Muscle of back (tissue), 13 donors: ENCODE measurements at places on chromosomes 13 and 19. TPM values are rescaled to one million over a fixed set of nuclear protein-coding genes. Genes with fewer than 3 reads are reported as not detected.

DNA sequence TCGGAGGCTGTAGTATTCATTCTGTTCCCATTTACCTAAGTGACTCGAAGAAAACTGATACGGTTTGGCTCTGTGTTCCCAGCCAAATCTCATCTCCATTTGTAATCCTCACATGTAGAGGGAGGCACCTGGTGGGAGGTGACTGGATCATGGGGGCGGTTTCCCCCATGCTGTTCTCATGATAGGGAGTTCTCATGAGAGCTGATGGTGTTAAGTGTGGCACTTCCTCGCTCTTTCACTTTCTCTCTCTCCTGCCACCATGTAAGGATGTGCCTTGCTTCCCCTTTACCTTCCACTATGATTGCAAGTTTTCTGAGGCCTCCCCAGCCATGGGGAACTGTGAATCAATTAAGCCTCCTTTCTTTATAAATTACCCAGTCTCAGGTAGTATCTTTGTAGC is 23.5 kb downstream of the SLAIN1 start:
- DNase-seq: no peak

- DNase-seq: peak; percentile 23
These were observed 432.6 kb downstream of the ZNF536 start for GRCh38 chr19:30804751-30805150.

DNA sequence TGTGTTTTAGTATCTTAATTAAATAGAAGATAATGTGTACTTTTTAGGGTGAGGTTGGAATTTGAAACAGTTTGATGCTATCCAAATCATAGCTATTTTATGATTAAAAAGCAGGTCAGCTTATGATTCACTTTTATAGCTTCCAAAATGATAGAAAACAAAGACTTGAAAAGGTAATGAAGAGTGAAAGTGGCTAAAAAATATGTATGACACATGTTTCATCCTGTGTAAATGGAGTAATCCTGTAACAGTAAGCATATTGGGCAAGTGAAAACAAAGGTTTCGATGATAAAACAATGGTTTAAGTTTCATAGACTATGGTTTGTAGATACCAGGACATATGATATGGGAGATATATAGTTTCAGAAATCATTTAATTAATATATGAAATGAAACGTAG is 456.2 kb downstream of the PCDH20 start:
- no peak for DNase-seq

- DNase-seq: no peak
These were observed 137.7 kb downstream of the SOX1 start for GRCh38 chr13:112204346-112205327.

GRCh38 chr19:14004619-14005348 is 1.3 kb downstream of the RFX1 start:
- peak; percentile 66 for DNase-seq

- peak; percentile 6 for DNase-seq
These were observed 83.3 kb downstream of the KLF5 start for GRCh38 chr13:73142071-73142470.

DNA sequence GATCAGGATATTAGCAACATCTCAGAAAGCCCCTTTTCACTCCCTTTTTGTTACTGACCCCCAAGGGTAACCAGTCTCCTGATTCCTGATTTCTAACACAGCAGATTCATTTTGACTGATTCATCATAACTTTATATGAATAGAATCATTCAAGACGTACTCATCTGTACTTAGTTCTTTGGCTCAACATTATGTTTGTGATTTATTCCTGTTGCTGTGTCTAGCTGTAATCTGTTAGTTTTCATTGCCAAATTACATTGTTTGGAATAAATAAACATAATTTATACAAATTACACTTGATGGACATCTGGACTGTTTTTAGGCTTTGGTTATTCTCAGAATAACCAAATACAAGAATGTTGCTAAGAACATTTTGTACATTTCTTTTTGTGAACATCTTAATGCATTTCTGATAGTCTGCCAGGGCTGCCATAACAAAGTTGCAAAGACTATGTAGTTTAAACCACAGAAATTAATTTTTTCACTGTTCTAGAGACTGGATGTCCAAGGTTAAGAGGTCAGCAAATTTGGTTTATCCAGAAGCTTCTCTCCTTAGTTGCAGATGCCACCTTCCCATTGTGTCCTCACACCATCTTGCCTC is 62.8 kb upstream of the EDNRB start:
- DNase-seq: no peak

GRCh38 chr19:6527893-6528543 is 2.8 kb upstream of the TNFSF9 start:
- no peak for DNase-seq

GRCh38 chr13:99056381-99057014 is 78.6 kb upstream of the DOCK9 start:
- no peak for DNase-seq

DNA sequence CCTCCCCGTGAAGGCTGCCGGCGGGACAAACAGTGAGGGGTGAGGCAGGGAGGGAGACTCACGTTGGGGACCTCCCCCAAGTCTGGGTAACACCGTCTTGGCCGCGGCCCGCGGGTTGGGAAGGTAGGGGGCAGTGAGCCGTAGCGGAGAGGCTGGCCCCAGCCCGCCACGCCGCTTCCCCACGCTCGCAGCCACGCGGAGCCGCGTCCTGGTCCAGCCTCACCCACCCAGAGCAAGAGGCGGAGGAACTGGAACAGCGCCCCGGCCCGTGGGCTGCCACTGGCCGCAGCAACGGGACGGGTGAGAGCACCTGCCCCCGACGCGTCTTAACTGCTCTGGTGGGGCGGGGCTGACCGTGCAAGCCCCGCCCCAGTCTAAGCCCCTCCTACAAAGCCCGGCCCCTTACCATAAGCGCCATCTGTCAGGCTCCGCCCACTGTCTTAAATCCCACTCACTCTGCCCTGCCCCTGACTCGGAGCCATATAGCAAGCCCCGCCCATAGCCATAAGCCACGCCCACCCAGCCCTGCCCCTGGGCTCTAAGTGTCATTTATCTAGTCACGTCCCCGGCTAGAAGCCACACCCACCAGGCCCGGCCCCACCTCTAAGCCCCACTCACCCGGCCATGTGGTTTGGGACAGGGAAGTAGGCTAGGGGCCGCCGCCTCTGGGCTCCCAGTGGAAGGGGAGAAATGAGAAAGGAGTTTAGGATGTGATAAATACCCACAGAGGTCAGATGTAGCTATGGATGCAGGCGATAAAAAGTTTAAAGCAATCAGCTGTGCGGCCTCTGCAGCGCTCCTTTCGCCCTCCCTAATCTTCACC is 2.1 kb upstream of the CCL25 start:
- peak; percentile 89 for DNase-seq

- DNase-seq: peak; percentile 29
These were observed 421.7 kb upstream of the GPC6 start for GRCh38 chr13:92804926-92805325.

- no peak for DNase-seq
These were observed 11.1 kb downstream of the TTYH1 start for GRCh38 chr19:54426291-54426931.

GRCh38 chr19:48836089-48837017 is at the start of gene HSD17B14:
Gene HSD17B14 (minus strand): TSS chr19:48836491. CDS start chr19:48836411, 80 bp downstream.
- peak; percentile 58 for DNase-seq

GRCh38 chr13:43203781-43204180 is 180.4 kb downstream of the DNAJC15 start:
- DNase-seq: no peak

GRCh38 chr19:2528675-2529101 is 52.8 kb downstream of the GADD45B start:
- no peak for DNase-seq

GRCh38 chr19:3914199-3914598 is 18.7 kb upstream of the NMRK2 start:
- DNase-seq: no peak

DNA sequence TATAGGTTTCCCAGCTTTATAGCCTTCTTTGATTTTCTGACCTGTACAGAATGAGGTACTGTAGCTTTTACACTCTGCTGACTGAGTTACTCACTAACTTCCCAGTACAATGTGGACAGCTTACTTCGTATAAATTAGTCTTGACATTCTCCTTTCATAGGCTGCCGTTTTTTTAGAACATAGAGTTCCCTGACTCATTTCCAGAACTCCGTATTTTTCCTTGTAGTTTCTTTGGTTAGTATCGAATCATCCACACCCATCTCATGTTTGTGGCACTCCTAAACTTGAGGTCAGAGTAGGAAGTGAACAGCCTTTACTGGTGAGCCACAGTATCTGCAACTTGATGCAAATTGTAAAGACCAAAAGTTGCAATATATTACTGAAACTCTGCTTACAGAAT is 303.9 kb downstream of the SLITRK5 start:
- no peak for DNase-seq

DNA sequence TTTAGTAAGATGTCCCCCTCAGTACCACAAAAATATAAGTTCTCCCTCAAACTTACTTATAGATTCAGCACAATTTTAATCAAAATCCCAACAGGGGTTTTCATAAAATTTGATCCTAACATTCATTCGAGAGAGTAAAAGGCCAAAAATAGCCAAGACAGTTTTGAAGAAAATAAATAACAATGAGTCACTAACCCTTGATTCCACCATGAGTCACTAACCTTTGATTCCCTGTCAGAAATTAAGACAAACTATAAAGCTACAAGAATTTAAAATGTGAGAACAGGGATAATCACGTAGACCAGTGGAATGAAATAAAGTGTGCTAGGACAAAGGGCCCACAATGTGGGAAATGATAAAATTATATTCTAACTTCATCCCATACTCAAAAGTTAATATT is 320.3 kb downstream of the SUCLA2 start:
- no peak for DNase-seq

DNA sequence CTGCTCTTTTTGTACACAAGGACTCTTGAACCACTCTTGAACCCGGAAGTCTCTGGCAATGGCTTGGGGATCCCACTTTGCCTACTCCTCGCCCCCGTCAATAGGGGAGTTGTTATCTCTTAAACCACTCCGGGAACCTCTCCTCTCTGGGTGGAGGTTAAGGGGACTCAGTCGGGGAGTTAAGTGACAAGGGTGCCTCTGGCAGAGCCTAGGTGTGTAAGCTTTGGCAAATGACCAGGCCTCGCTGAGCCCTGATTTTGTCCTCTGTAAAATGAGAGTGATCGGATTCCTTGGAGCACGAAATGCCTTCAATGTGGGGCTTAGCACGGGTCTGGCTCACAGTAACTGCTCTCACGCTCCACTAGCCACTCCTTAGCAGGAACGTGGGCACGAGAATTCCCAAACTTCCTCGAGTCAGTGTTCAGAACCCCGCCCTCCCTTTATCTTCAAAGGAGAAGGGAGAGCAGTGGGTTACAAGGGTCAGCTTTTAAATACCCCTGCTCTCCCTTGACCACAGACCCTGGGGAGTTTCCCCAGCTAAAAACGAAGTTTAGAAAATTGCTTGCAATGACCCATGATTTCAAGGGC is 193.3 kb downstream of the KATNAL1 start:
- DNase-seq: peak; percentile 20

DNA sequence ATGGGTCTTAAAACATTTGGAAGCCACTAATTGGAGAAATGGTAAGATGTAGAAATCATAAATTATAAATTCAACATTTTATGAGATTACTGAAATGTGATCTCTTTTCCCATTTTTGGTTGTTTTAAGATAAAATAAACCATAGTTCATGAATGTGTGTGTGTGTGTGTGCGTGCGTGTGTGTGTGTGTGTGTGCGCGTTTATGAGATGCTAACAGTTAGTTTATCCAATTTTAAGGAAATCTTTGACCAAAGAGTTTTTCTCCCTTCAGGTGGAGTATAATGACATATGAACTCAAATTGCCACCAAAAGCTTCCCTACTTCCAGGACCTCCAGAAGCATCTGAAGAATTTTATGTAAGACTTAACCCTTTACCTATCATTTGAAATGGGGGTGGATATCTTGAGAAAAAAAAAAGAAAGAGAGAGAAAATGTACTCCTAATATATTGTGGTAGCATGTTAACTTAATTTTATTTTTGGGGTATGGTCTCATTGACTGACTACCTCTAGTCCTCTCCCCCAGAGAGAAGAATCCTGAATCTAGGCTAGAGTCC is 98.1 kb upstream of the AKAP11 start:
- no peak for DNase-seq

DNA sequence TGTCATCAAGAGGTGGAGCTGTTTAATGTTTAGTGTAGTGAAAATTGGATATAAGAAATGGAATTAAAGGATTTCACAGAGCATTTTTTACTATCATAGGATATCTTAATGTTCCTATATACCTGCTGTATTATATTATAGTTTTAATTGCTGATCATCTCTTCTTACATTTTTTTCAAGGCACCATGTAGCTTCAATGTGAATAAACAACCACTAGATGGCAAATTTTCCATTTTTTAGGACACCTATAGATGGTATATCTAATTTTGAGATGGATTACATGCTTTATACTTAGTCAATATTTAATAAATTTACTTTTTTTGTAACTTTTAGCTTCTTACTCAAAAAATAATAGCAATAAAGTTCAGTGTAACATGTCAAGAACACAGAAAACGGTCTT is 9.0 kb upstream of the ATXN8OS start:
- no peak for DNase-seq

GRCh38 chr19:1618157-1619093 is 13.2 kb upstream of the UQCR11 start:
- DNase-seq: no peak

DNA sequence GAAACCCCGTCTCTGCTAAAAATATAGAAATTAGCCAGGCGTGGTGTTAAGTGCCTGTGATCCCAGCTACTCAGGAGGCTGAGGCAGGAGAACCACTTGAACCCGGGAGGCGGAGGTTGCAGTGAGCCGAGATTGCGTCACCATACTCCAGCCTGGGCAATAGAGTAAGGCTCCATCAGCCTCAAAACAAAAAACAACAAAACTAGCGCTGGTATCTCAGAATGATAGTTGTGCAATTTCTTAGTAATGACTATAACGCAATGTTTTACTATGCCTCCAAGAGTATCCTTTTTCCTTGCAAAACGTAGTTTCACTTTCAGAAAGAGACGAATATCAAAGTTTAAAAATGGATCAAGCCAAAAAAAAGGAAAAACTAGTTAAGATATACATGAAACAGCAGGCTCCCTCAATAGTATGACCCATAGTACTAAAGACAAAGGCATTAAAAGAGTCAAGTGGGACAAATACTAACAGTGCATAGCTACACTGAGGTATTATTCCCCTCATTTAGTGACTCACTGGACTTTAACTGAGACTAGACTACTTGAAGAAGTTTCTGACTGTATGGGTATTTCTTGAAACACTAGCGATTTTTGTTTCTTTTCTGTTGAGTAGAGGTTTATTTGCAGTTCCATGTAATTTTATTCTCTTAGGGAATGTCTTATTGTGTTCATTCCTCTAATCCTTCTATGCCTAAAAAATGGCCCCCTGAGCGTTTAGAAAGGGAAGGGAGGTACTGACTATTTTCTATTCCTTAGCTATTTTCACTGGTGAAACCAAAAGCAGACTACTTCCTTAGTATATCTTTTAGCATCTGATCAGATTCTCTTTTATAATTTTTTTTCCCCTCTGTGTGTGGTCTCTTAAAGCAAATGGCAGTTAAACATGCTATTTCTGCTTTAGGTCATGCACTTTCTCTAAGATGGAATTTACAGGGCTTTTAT is 10.4 kb upstream of the ITM2B start:
- DNase-seq: no peak

GRCh38 chr19:53664760-53665159 is 33.0 kb downstream of the DPRX start:
- DNase-seq: no peak

Gene ATP1A3
- 1.1 TPM for polyA plus RNA-seq

Gene NOVA2
- 3.6 TPM for polyA plus RNA-seq

Gene UBE2L5
- polyA plus RNA-seq: 0.55 TPM

Gene SIGLEC5
- polyA plus RNA-seq: not detected

Gene KLF1
- polyA plus RNA-seq: 0.64 TPM

Gene TPM4
- 193 TPM for polyA plus RNA-seq

Gene RFPL4A
- 0.34 TPM for polyA plus RNA-seq

Gene LRRC8E
- 0.27 TPM for polyA plus RNA-seq
